ENCODE measurements at places on chromosomes 5 and 9. TPM values are rescaled to one million over a fixed set of nuclear protein-coding genes. Genes with fewer than 3 reads are reported as not detected.
A peak's percentile ranks its signal among the peaks of the same experiment; 100 is the strongest.

The ANKS6 gene
- 7.3 TPM for total RNA-seq

The TTC39B gene
- 1.8 TPM for total RNA-seq

The TYRP1 gene
- 2.0 TPM for total RNA-seq

The RANBP3L gene
- total RNA-seq: under 0.01 TPM

The AHRR gene
- 1.4 TPM for total RNA-seq

The PCDHB14 gene
- total RNA-seq: 1.1 TPM

The AKNA gene
- total RNA-seq: 0.87 TPM

The CATSPER3 gene
- total RNA-seq: under 0.01 TPM

The NUP155 gene
- 23.4 TPM for total RNA-seq

The POMT1 gene
- total RNA-seq: 27.2 TPM

The RAB3C gene
- 0.22 TPM for total RNA-seq

The DBH gene
- total RNA-seq: not detected

- DNase-seq: no peak
These were observed 6.8 kb downstream of the TTC39B start for GRCh38 chr9:15300218-15300617.

DNA sequence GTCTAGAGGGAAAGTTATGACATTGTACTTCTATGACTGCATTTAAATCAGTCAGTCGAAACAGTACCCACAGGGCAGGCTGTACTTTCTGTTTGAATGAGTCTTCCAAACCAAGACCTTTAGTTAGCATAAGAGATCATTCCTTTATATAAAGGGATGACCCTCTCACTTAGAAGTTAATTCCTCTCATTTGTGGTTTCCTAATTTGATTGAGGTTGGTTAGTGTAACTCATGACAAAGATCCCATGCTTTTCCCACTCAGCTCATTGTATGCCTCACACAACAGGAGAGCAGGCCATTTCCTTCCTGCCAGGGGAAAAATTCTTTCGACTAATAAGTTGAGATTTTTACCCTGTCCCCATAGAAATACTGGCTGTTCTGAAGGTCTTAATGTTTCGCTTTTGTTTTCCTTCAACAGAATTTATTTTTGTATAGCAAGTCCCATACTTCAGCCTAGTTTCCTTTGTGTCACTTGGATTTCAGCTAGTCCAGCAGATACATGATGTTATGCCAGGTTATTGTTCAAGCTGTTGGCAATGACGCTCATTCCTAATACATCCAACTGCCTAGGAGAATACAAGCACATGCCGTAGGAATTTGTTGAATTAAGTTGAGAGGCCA, 500.7 kb downstream of the SPATA31D1 start:
- peak; percentile 77 for DNase-seq

DNA sequence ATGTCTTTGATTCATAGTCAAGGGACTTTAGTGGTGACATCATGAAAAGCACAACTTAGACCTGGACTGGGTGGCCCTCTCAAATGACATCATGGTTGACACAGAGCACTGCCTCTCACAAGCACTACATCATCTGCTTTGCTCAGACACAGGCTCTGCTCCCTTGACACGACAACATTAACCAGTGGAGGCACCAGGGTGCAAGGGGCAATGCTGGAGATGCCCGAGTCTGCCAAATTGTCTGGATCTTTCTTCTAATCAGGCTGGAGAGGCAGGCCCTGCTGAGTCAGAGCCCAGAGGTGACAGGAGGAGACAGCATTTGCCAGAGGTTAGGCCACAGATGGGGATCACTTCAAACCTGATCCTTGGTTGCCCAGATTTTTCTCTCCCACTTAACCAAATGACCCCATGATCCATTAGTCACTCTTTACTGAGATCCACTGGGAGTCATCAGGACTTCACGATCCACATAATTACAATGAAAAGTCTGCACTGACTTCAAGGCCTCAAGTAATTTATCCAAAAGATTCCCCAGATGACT, 174.4 kb downstream of the SLIT3 start:
- DNase-seq: no peak

GRCh38 chr5:5179079-5179478, 38.9 kb downstream of the ADAMTS16 start:
- DNase-seq: no peak

DNA sequence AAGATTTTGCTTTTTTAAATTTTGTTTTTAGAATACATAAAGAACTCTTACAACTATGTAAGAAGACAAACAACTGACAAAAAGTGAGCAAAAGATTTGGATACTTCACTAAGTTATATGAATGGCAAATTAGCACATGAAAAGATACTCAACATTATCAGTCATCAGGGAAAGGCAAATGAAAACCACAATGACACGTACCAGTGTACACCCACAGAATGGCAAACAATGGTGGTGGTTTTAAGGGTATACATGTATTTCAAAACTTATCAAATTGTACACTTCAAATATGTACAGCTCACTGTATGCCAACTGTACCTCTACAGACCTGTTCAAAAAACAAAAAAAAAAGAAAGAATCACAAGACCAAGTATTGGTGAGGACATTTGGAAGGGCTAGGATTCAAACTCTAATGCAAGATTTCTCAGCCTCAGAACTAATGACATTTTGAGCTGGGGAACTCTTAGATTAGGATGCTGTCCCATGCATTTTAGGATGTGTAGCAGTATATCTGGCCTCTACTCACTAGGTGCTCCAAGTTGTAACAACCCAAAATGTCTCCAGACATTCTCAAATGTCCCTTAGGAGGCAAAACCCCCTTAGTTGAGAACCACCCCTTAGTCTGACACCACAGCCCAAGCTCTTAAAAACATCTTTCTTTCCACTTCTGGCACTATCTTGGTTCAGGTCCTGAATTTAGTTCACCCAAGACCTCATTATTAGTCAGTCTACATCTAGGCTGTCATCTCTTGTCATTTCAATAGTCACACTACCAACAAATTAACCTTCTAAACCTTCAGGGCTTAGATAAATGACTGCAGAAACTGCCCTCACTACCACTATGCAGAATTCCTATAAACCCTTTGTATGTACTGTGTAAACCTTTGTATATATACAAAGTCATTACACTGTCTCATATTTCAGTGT, 9.7 kb downstream of the SCAI start:
- no peak for DNase-seq

GRCh38 chr9:23659346-23660006, 166.6 kb downstream of the ELAVL2 start:
- no peak for DNase-seq

DNA sequence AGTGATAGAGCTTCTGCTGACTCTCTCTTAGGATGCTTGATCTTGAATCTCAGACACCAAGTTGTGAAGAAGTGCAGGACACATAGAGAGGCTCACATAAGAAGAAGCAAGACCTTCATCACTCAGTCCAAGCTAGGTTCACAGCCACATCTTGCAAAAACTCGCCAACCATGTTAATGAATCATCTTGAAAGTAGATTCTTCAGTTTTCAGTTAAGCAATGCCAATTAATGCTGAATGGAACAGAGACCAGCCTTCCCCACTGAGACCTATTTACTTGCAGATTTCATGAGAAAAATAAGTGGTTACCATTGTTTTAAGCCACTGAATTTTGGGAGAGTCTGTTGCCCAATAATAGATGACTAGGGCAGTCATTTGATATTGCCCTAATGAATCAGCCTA, 217.7 kb upstream of the EDIL3 start:
- DNase-seq: no peak

DNA sequence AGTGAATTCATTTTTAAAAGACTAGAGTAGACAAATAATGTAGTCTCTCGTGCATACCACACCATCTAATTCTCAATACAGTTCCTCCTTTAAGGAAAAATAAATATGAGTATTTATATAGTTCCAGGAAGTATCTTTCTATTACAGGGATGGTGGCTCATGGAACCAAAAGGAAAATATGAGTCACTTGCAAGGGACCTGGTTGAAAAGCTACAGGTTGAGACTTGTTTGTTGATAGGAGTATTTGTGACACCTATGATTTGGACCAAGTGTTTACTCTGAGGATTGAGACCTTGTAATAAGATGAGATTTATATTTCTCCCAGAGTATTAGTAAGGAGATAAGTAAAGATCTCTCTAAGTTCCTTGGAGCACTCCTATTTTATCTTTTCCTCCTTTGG, 67.4 kb downstream of the CDO1 start:
- no peak for DNase-seq

GRCh38 chr5:78744951-78745534, 96.5 kb upstream of the LHFPL2 start:
- DNase-seq: no peak

- DNase-seq: no peak
These were observed 8.8 kb upstream of the TGFBI start for GRCh38 chr5:136020001-136020382.

- DNase-seq: peak; percentile 92
These were observed 31.6 kb downstream of the TNFSF8 start for GRCh38 chr9:114898741-114899140.

DNA sequence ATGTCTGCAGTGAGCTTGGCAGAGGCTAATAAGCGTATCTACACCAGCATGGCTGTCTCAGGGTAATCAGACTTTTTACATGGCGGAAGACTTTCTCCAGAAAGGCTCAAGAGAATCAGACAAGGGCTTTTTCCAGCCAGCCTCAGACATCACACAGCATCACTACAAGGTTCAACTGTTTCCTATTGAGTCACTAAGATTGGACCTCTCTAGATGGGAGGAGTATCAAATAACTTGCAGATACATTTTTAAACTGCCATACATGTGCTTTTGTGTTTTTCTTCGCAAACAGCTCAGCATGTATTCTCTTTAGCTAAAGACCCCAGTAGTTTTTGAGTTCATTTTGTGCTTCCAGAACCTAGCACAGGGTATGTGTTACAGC, 22.9 kb upstream of the PIK3R1 start:
- no peak for DNase-seq

DNA sequence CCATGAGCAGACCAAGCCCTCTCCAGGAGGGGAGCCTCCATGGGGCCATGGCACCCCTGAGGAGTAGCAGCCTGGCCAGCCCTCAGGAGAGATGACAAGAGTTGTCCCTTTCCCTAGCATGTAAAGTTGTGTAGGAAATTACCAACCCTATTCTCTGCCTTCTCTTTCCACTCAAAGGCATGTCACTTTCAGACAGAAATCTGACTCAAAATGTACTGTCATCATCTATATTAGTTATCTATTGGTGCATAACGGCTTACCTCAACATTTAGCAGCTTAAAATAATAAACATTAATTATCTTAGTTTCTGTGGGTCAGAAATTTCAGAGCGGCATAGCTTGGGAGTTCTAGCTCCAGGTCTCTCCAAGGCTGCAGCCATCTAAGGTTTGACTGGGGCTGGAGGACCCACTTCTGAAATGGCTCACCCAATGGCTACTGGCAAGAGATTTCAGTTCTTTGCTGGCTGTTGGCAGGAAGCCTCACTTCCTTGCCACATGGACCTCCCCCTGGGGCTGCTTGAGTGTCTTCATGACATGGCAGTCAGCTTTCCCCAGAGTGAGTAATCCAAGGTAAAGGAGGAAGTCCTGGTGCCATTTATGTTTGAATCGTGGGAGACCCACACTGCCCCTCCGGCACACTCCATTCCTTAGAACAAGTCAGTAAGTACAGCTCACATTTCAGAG, 632.3 kb downstream of the CCDC171 start:
- DNase-seq: no peak

GRCh38 chr9:94720846-94721549, 5.5 kb upstream of the AOPEP start:
- DNase-seq: no peak

- peak; percentile 3 for DNase-seq
These were observed 31.6 kb downstream of the DTWD2 start for GRCh38 chr5:118956727-118957126.

- no peak for DNase-seq
These were observed 205.7 kb downstream of the AGTPBP1 start for GRCh38 chr9:85536076-85536475.

DNA sequence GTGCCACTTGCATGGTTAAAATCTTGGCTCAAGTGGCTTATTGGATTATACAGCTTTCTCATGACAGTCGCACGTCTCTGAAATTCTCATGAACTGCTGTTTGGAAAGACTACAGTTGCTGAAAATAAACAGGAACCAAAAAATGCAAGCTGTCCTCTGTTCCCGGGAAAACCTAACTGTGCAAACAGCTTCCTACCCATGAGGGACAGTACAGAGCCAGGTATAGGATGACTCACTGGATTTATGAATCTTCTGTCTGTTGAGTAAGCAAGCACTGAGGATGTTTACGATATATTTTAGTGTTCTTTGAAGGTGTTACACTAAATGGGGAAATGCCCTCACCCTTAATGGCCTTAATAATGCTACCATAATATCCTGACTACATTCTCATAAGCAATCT, 380.3 kb upstream of the TNC start:
- DNase-seq: no peak

DNA sequence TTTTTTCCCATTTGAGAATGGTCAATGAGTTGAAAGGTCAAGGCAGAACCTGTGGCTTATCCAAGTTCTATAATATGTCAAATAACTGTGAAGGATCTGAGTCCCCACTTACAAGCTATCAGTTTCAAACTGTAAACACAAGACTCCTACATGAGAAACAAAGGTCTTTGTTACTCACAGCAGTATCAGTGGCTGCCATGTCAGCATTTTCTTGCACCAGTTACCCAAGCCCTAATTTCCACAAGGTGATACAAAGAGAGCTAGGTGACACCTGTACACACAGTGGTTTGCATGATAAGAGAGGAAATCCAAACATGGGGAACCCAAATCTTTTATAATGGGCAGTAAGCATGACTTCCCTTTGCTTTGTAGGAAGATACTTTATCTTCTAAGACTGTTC, 8.0 kb upstream of the UBQLN1 start:
- no peak for DNase-seq

DNA sequence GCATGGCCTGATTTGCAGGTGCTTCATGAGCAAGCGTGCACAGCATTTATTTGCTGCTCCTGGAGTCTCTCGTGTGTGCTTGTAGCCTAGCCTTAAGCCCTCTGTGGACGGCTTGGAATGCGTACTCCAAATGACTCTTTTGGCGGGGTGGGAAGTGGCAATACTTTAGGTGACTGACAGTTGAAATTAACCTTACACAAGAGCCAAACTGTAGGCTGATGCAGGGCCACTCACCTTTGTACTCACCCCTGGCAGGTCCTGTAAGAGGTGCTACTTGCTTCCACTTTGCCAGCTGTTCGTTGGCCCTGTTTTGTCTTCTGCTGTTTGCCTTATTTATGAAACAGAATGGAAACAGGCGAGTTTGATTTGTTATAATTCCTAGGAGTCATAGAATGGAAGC, 22.9 kb downstream of the TENT4A start:
- no peak for DNase-seq

- DNase-seq: peak; percentile 2
These were observed 41.3 kb downstream of the EFCAB9 start for GRCh38 chr5:172235132-172235780.

All from lung microvascular endothelial cell (primary cell).